ENCODE measurements at places on chromosomes 16 and 17. TPM values are rescaled to one million over a fixed set of nuclear protein-coding genes. Genes with fewer than 3 reads are reported as not detected.
A peak's percentile ranks its signal among the peaks of the same experiment; 100 is the strongest.

DNA sequence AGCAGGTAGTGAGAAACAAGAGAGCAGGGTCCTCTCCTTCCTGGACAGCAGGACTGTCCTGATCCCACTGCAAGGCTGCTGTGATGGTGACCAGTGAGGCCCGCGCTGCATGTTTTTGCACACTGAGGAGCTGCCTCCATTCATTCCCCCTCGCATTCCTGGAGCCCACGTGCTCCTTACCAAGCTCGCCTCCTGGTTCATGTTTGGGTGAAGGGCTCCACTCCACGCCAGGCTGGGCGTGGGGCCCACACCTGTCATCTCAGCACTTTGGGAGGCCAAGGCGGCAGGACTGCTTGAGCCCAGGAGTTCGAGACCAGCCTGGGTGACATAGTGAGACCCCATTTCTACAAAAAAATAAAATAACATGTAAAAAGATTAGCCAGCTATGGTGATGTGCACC lies 15.4 kb upstream of the FASN start:
- ATAC-seq, result no peak
- peaks cover 42% of the 10 kb centered on the region for H3K36me3 ChIP-seq

DNA sequence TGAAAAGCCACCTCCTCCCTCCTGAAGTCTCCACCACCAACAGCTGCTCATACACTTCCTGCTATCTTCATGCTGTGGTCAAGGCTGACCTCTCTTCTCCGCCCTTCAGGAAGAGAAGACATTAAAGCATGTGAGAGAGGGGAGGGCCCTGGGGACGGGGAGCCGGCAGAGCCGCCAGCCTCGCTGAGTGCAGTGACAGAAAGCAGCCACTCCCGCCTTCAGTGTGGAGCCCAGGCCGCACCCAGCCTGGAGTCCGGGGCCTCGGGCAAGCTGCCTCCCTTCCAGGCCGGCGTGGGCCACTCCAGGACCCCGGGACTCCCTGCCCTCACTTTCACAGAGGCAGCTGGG lies 94.7 kb upstream of the TNRC6C start:
- H3K27me3 ChIP-seq, result no peaks in the 10 kb centered on the region
- peak overlapping the region; percentile 68 for H3K27ac ChIP-seq
- H3K4me3 ChIP-seq, result no peak overlapping the region
- no peaks in the 10 kb centered on the region for H3K4me1 ChIP-seq
- ATAC-seq, result peak; percentile 29

DNA sequence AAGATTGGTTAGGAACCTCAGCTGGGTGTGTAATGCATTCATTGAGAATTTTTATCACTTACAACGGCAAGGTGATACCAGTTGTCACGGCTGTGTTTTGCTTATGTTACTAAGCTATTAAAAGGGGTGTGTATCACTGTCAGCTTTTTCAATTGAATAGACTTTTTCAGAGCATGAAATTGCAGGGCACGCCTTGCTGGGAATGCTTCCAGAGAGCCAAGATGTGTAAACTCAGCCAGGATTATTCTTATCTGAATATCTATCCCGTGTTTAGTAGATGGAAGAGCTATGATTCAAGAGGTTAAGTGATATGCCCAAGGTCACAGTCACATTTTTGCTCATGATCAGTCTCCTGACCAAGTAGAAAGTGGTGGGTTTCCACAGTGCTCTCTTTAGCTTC lies 6.6 kb upstream of the TEKT3 start:
- H3K4me1 ChIP-seq, result peaks cover 3% of the 10 kb centered on the region
- H3K27ac ChIP-seq, result no peak overlapping the region
- H3K27me3 ChIP-seq, result peaks cover 11% of the 10 kb centered on the region
- no peak overlapping the region for H3K4me3 ChIP-seq
- ATAC-seq, result no peak

- no peaks in the 10 kb centered on the region for H3K27me3 ChIP-seq
- peaks cover 4% of the 10 kb centered on the region for H3K36me3 ChIP-seq
- no peak overlapping the region for H3K4me3 ChIP-seq
- ATAC-seq, result no peak
- H3K4me1 ChIP-seq, result peaks cover 18% of the 10 kb centered on the region
These were observed 147.8 kb downstream of the CMIP start for GRCh38 chr16:81592353-81592866.

GRCh38 chr16:24423312-24423711 lies 116.1 kb upstream of the RBBP6 start:
- H3K36me3 ChIP-seq, result no peaks in the 10 kb centered on the region
- peaks cover under 1% of the 10 kb centered on the region for H3K27me3 ChIP-seq
- H3K27ac ChIP-seq, result no peak overlapping the region
- ATAC-seq, result no peak
- H3K4me3 ChIP-seq, result no peak overlapping the region
- no peaks in the 10 kb centered on the region for H3K4me1 ChIP-seq

DNA sequence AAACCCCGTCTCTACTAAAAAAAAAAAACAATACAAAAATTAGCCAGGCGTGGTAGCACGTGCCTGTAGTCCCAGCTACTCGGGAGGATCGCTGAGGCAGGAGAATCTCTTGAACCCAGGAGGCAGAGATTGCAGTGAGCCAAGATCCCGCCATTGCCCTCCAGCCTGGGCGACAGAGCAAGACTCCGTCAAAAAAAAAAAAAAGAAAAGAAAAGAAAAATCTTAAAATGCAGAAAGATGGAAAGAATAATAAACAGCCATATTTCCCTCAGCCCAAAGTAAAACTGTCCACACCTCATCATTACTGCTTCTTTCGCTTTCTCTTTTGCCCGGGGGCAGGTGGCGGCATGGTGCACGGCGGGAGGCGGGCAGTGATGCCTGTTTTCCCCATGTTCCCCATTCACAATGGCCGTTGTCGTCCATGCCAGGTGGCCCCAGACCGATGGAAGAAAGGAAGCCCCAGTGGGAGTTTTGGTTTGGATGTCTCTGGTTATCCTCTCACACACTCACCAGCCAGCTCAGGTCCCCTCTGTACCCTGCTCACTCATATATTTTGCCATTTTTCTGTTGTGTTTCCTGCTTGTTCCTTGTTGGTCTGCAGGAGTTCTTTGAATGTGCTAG lies 37.0 kb upstream of the PEMT start:
- H3K4me1 ChIP-seq, result no peaks in the 10 kb centered on the region
- H3K27me3 ChIP-seq, result peaks cover 40% of the 10 kb centered on the region
- H3K4me3 ChIP-seq, result no peak overlapping the region
- no peak for ATAC-seq
- no peaks in the 10 kb centered on the region for H3K36me3 ChIP-seq

- H3K27ac ChIP-seq, result no peak overlapping the region
- H3K4me3 ChIP-seq, result no peak overlapping the region
- H3K36me3 ChIP-seq, result no peaks in the 10 kb centered on the region
These were observed 592.9 kb downstream of the MAF start for GRCh38 chr16:79007614-79008013.

GRCh38 chr16:85366031-85366763 lies 246.9 kb upstream of the GSE1 start:
- no peaks in the 10 kb centered on the region for H3K27me3 ChIP-seq
- H3K27ac ChIP-seq, result peak overlapping the region; percentile 70
- H3K36me3 ChIP-seq, result no peaks in the 10 kb centered on the region
- H3K4me1 ChIP-seq, result peaks cover 68% of the 10 kb centered on the region

DNA sequence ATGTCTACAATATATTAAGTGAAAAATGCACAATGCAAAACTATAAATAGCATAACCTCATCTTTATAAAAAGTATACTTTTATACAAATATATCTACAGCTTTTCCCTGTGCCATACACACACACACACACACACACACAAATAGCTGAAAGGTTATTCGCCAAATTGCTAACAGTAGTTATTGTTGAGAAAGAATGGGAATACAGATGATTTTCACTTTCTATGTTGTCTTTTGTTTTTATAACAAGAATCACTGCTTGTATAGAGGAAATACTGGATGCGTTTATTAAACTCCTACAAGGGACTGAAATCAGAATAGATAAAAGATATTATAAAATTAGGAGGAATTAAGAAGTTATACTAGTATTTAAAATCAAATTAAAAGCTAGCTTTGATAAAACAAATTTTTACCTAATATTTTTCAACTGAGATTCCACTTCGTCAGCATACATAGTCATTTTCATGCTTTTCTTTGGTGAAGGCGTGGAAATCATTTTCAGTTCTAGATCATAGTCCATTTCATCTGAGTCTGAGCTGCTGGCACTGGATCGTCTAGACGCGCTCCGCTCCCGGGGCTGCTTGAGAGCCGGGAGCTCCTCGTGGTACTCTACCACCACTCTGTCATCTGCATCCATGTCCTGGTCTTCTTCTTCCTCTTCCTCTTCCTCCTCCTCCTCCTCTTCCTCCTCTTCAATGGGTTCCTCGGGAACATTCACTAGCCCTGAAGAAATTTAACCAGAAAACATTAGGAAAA lies 17.0 kb upstream of the ITGAE start:
- H3K27ac ChIP-seq, result no peak overlapping the region
- no peak for ATAC-seq
- H3K4me3 ChIP-seq, result no peak overlapping the region
- no peaks in the 10 kb centered on the region for H3K27me3 ChIP-seq
- peaks cover 12% of the 10 kb centered on the region for H3K36me3 ChIP-seq

- ATAC-seq, result no peak
- no peaks in the 10 kb centered on the region for H3K36me3 ChIP-seq
- H3K27ac ChIP-seq, result no peak overlapping the region
These were observed 350.6 kb upstream of the CCL2 start for GRCh38 chr17:33904476-33904875.

GRCh38 chr16:49562228-49562627 lies 188.6 kb downstream of the C16orf78 start:
- H3K4me3 ChIP-seq, result no peak overlapping the region
- no peaks in the 10 kb centered on the region for H3K36me3 ChIP-seq
- no peak overlapping the region for H3K27ac ChIP-seq
- no peaks in the 10 kb centered on the region for H3K27me3 ChIP-seq
- H3K4me1 ChIP-seq, result no peaks in the 10 kb centered on the region

DNA sequence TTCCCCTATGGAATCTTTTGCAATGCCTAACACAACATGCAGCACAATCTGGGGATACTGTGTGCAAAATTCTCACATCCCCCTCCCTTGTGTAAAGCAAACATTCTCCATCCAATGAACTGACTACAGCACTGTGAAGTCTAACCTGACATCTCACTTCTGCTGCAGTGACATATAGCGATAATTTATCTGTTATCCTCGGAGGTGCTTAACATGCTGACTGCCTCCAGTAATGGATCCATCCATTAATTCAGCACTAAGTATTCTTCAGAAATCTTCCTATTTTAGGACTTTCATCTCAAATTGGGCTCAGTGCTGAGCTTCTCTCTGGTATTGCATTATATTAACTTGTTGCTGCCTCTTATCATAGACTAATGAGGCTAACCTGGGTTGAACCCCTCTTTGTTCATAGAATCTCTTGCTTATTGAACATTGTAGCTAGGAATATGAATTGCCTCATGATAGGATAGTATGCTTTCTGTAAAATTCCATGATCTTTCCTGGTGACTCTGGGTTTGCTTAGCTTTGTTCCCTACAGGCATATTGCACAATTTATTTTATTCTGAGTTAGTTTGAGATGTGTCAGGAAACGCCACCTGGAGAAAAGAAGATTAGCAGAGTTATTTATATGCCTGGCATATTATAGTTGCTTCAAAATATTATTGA lies 187.9 kb downstream of the CNTNAP4 start:
- H3K27me3 ChIP-seq, result no peaks in the 10 kb centered on the region
- H3K4me3 ChIP-seq, result no peak overlapping the region
- no peaks in the 10 kb centered on the region for H3K36me3 ChIP-seq
- no peak for ATAC-seq

The TMEM114 gene
- total RNA-seq, result not detected

The SRR gene
- total RNA-seq, result 13.7 TPM

The ATP2C2 gene
- 0.31 TPM for total RNA-seq

The PPY gene
- not detected for total RNA-seq

The SLC16A5 gene
- total RNA-seq, result 5.3 TPM

The RDM1 gene
- total RNA-seq, result not detected

The ZNF423 gene
- 9.4 TPM for total RNA-seq

The SLC4A1 gene
- total RNA-seq, result 0.54 TPM

The UMOD gene
- not detected for total RNA-seq

The PRRT2 gene
- 4.2 TPM for total RNA-seq

The CHRNE gene
- total RNA-seq, result not detected

The RILP gene
- total RNA-seq, result 33.4 TPM

The ABCA6 gene
- total RNA-seq, result 35.8 TPM
